WTC11 (cell line): ENCODE measurements at places on chromosomes 4 and X.

DNA sequence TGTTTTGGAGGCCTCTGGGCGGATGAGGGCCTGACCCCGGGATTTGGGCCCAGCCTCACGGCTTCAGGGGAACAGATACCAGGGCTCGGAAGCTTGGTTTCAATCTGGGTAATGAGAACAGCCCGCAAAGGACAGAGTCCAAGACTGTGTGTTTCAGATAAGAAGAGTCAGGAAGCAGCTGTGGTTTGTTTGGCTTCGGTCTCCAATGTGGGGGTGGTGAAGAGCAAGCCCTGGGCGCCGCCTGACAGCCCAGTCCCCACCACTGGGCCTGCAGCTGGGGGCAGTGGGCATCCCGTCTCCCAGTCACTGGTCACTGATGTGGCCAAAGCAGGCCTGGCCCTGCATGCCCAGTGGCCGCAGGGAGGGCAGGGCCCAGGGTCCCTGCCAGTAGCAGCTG lies 9.1 kb downstream of the WFS1 start:
- H3K4me3 ChIP-seq, result no peak overlapping the region
- no peak overlapping the region for H3K27ac ChIP-seq
- H3K27me3 ChIP-seq, result no peaks in the 10 kb centered on the region
- DNase-seq, result no peak
- H3K36me3 ChIP-seq, result peaks cover 2% of the 10 kb centered on the region; the same call in 1 of the 2 replicates

- no peak overlapping the region for H3K4me3 ChIP-seq
- no peak overlapping the region for H3K27ac ChIP-seq
- peaks cover 28% of the 10 kb centered on the region for H3K36me3 ChIP-seq
- no peak for DNase-seq
These were observed 14.6 kb downstream of the USP11 start for GRCh38 chrX:47247206-47247998.

DNA sequence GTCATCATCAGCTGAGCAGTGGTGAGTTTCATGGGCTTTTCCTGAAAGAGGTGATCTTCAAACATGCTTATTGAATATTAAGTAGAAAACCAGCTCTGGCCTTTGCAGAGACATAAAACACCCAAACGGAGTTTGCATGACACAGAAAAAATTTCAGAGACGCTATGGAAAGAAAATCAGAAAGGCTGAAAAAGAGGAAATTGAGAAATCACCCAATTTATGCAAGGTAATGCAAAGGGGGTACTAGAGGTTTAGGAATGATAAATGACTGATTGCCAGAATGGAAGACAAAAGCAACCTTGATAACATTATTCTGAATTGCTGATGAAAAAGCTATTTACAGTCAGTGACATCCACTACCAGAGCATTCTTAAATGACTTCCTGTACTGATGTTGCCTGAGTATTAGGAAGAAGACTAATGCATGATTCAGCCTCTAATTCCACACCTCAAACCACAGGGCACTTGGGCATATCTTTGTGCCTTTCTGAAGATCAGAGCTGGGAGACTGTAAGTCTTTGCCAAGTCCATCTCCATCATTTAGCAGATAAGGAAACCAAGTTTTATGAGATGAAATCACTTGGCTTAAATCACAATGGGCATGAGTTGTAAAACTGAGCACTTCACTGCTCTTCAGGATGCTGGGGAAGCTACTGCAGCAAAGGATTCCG lies 565.7 kb downstream of the PPARGC1A start:
- H3K4me1 ChIP-seq, result peaks cover 20% of the 10 kb centered on the region
- no peaks in the 10 kb centered on the region for H3K27me3 ChIP-seq
- H3K36me3 ChIP-seq, result no peaks in the 10 kb centered on the region
- no peak overlapping the region for H3K4me3 ChIP-seq
- DNase-seq, result no peak

DNA sequence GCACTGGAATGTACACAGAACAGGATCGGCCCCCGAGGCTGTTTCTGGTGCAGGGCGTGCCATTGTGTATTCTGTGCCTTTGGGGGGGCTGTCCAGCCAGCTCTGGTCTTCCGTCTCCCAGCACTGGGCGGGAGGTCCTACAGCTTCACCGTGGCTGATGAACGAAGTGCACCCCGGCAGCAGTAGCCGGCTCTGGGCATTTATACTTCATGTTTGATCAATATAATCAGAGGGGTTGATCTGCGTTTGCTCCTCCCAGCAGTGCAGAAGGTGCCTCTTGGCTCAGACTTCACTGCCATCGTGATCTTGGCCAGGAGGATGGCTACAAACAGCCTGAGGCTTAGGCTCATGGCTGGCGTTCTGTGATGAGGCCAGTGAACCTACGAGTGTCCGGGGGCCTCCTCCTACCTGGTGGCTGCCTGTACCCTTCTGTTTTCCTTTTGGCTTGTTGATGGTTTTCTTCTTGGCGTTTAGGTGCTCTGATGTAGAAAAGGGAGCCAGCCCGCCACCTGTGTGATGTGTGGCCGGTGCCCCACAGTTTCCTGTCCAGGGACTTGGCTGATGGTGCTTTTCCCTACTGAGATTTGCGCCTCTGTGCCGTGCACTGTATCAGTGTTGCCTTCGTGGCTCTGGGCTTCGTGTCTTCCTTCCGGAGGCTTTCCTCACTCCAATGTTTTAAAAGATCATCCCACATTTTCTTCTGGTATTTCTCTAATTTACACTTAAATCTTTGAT lies 31.2 kb upstream of the HGFAC start:
- H3K27ac ChIP-seq, result no peak overlapping the region; the same call in 1 of the 2 replicates
- H3K36me3 ChIP-seq, result no peaks in the 10 kb centered on the region
- peaks cover 10% of the 10 kb centered on the region; the same call in 1 of the 2 replicates for H3K4me1 ChIP-seq
- no peak for DNase-seq
- no peaks in the 10 kb centered on the region for H3K27me3 ChIP-seq

- H3K27ac ChIP-seq, result no peak overlapping the region
- peaks cover 6% of the 10 kb centered on the region for H3K36me3 ChIP-seq
- no peaks in the 10 kb centered on the region; the same call in 1 of the 2 replicates for H3K27me3 ChIP-seq
- DNase-seq, result no peak
These were observed 10.9 kb upstream of the ABCG2 start for GRCh38 chr4:88169298-88169697.

DNA sequence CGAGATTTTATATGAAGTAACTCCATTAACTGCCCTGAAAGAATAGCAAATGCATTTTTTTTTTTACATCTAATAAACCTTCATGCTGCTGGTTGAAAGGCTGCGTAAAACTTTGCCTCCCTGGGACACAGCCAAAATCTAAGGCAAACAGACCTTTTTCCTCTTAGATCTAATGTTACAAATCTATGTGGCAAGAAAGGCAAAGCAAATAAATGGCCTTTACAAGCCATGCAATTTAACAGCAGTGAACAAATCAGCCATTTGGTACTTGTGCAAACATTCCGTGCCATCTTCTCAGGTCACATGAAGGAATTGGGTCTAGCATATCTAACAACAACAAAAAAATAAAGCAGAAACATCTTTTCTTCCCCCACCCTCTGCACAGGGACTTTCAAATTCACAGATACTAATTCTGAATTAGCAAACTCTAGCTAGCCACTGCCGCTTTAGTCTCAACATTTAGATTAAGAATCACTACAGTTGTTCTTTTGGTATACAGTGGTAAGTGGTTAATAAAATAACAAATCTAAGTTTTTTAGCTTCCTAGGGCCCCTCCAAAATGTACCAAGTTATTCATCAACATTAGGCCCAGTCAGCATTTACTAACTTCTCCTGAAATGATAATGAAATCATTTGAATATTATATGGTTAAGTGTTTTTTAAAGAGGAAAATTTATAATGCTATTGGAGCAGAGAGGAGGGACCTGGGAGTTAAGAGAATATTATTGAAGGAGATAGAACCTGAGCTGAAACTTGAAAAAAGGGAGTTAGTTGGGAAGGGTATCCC lies 593.8 kb downstream of the SMARCA1 start:
- no peaks in the 10 kb centered on the region for H3K4me1 ChIP-seq
- H3K36me3 ChIP-seq, result peaks cover 5% of the 10 kb centered on the region; the same call in 1 of the 2 replicates
- H3K27ac ChIP-seq, result no peak overlapping the region
- H3K4me3 ChIP-seq, result no peak overlapping the region
- DNase-seq, result no peak
- peaks cover 2% of the 10 kb centered on the region; the same call in 1 of the 2 replicates for H3K27me3 ChIP-seq

DNA sequence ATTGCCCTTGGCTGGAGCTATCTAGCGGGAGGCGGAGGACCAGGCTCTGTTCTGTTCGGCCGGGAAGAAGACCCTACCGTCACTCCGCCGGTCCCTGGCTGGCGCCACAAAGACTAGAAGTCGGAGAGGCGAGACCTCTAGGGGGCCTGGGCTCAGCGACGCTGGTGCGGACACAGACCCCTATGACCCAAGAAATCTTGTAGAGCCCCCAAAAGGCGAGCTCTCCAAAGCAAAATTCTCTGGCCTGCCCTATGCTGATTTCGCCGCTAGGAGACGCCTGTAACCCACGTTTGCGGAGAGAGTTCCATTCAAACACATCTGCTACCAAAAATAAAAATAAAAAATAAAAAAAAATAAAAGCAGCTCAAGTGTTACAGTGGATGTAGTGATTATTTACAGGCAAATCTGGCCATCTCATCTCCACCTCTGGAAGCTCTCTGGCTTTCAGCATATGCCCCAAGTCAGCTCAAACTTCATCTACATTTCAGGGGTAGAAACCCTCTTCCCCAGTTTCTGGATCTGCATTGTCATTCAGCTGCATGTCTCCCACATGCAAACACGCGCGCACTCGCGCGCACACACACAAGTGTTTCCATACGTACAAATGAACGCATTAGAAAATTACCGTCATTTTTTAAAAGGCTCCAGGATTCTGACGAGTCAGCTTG lies 2.4 kb upstream of the PCDH10 start:
- peaks cover 56% of the 10 kb centered on the region for H3K27me3 ChIP-seq
- H3K27ac ChIP-seq, result peak overlapping the region; percentile 50; the same call in 1 of the 2 replicates
- no peaks in the 10 kb centered on the region for H3K36me3 ChIP-seq
- peaks cover 40% of the 10 kb centered on the region for H3K4me1 ChIP-seq

DNA sequence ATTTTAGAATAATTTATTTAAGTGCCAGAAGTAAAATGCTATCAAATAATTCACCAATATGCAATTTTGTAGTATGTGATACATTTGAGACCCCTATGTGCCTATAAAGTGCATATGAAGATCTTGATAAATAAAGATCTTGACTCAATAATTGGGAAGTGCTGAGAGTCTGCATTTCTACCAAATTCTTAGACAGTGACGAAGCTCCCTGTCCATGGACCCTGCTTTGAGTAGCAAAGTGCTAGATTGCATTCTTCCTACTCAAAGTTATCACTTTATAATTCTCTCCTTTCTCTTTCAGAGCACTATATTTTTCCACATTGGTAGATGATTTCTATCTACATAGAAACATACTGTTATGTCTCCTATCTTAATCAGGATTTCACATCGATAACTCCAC lies 1393.9 kb downstream of the ARAP2 start:
- no peaks in the 10 kb centered on the region for H3K36me3 ChIP-seq
- no peaks in the 10 kb centered on the region for H3K4me1 ChIP-seq
- no peak overlapping the region for H3K27ac ChIP-seq
- H3K4me3 ChIP-seq, result no peak overlapping the region
- no peaks in the 10 kb centered on the region for H3K27me3 ChIP-seq
- no peak for DNase-seq

GRCh38 chr4:47736146-47736545 lies 101.7 kb downstream of the CORIN start:
- H3K27me3 ChIP-seq, result no peaks in the 10 kb centered on the region
- no peak overlapping the region for H3K4me3 ChIP-seq
- H3K4me1 ChIP-seq, result peaks cover 5% of the 10 kb centered on the region; the same call in 1 of the 2 replicates

DNA sequence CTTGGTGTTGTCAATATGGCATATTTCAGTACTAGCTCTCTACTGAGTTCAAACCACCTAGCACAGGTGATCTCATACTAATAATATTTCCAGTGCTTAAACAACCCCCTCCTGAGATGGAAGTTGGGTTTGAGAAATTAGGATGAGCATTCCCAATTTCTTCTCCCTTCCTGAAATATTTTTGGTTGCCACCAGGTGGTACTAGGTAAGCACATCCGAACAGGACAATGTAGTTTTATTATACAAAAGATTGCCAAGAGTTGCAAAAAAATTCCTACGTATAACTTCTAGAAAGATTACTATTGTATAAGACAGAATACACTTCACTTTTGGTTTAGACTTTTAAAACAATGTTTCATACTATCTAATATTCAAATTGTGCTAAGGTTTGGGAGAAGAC lies 484.5 kb downstream of the PACRGL start:
- H3K27ac ChIP-seq, result no peak overlapping the region
- H3K4me1 ChIP-seq, result peaks cover 6% of the 10 kb centered on the region
- H3K27me3 ChIP-seq, result no peaks in the 10 kb centered on the region
- no peak overlapping the region for H3K4me3 ChIP-seq
- DNase-seq, result no peak

DNA sequence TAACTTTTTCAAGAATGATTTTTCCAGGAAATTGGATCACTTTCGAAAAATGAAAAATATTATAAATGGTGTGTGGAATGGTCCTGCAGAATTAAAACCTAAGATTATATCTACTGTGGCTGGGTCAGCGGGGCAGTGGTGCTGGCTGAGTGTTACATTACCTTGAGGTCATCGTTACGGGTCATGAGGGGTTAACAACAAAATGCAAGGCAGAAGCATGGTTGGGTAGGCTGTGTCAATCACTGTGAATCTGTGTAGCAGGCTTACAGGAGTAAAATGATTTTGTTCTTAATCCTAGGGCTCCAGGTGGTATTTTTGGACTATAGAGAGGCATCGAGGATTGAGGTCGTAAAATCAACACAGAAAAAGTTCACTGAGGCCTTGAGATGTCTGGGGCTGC lies 105.2 kb upstream of the AMOT start:
- no peak overlapping the region for H3K27ac ChIP-seq
- no peaks in the 10 kb centered on the region for H3K27me3 ChIP-seq
- H3K4me1 ChIP-seq, result no peaks in the 10 kb centered on the region
- no peak for DNase-seq
- H3K36me3 ChIP-seq, result no peaks in the 10 kb centered on the region
- H3K4me3 ChIP-seq, result no peak overlapping the region

DNA sequence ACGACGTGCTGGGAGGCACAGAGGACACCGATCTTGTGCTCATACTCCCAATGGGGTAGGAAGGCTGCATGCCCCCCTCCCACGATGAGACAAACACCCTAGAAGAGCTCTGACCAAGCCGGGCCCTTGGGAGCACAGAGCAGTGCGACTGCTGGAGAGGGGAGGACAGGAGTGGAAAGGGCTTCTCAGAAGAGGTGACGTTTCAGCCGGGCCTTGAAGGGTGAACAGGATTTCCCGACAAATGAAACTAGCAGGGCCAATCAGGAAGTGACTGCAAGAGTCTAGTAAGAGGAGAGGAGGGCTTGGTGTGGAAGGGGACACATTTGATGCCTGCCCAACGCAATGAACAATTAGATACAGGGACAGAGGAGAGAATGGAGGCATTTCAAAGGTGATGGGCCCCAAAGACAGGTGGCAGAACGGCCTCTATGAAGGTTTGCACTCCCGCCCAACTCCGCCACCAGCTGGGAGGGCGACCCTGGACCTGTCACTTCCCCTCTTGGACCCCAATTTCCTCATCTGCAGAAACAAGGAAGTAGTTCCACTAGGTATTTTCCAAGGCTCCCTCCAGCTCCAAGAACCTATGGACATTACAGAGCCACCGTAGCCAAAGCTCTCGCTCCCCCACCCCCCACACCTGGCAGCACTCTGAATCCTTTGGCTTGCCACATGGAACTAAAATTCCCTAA lies 3.9 kb downstream of the HCFC1 start:
- peak overlapping the region; percentile 100 for H3K4me3 ChIP-seq
- no peak for DNase-seq
- H3K27ac ChIP-seq, result peak overlapping the region; percentile 71
- peaks cover 21% of the 10 kb centered on the region for H3K4me1 ChIP-seq
- no peaks in the 10 kb centered on the region for H3K27me3 ChIP-seq

GRCh38 chr4:83285055-83285407 lies 433 bp upstream of the COQ2 start:
- H3K4me3 ChIP-seq, result peak overlapping the region; percentile 81
- no peak for DNase-seq
- peaks cover 18% of the 10 kb centered on the region for H3K4me1 ChIP-seq
- peaks cover 11% of the 10 kb centered on the region for H3K27me3 ChIP-seq
- peak overlapping the region; percentile 81 for H3K27ac ChIP-seq
